ENCODE measurements at places on chromosomes 12 and 14.

- no peak for DNase-seq
Observed at GRCh38 chr12:130461447-130461815, 123.7 kb downstream of the PIWIL1 start.

GRCh38 chr14:69593018-69593677, 18.2 kb upstream of the SUSD6 start:
- no peak for DNase-seq

DNA sequence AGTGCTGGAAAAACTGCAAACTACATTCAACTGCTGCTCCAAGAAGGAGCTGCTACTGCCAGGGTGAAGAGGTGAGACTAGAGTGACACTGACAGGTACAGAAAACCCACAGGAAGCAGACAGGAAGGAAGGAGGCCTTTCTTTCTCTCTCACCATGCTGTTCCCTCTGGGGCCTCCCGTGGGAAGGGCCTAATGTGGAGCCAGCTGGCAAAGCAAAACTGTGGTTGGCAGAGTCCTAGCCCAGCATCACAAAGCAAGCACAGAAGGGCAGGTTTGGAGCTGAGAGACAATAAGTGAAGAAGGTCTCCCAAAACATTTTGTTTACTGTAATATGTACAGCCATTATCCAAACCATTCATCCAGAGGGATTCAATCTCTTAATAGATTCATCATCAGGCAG, 122.5 kb upstream of the MAX start:
- no peak for DNase-seq

DNA sequence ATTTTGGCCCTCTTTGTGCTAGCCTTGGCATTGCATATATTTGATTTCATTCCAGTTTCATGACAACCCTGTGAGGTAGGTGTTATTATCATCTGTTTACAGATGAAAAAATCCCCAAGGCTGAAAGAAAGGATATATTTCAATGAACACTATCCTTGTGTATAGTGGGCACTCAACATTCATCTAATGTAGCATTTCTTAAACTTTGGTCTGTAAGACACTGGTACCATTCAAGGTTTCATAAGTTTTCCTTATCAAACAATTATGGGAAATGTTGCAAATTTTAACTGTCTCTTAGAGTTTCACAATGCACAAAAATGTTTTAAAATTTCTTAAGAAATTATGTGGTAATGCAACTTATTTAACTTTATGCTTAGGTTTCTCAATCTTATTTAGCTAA, 44.3 kb downstream of the ATP23 start:
- DNase-seq, result no peak

- DNase-seq, result no peak
Observed at GRCh38 chr12:111405859-111406473, at the start of gene SH2B3. Gene SH2B3, plus strand, starts transcription at chr12:111405923. Its CDS starts 12,223 bp downstream, at chr12:111418146.

DNA sequence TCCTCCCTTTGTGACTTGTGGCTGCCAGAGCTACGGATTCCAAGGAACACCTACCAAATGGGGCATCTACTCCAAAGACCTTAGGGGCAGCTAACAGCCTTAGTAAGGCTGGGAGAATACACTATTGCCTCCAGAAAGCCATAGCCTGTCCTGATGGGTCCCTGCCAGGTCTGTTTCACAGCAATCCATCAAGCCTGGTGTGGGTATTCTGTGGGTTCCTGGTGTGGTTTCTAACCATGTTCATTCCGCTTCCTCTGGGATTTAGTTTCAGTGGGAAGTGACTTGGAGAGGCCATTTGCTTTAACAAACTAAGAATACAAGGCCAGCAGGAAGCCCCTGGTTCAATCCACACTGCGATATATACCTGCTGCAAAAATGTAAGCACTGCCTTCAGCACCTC, 220.5 kb downstream of the FOXN3 start:
- no peak for DNase-seq

DNA sequence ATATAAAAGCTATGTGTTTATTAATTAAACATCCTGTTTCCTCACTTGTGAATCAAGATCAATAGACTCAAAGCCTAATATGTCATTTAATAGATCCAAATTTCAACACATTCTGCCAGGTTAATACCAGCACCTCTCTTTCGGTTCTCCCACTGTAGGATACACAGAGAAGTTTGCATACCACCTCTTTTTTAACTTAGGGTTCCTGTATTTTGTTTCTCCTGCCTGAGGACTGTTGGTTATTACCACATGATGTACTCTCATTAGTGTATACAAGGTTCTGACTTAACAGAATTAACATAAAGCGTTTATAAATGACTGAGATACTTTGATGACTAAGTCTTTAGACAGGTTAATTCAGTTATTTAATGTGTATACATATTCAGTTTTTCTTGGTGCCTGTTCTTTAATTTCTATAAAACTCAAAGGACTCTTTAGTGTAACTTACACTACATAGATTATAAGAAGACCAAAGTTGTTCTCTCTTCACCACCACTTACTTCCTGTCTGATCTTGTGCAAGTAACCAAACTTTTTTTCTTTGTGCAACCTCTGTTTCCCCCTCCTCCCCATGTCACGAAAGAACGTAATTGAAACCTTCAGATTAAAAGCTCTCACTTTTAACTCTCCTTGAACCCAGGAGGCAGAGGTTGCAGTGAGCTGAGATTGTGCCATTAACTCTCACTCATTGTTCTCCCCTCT, 89.8 kb upstream of the DNM1L start:
- DNase-seq, result no peak

DNA sequence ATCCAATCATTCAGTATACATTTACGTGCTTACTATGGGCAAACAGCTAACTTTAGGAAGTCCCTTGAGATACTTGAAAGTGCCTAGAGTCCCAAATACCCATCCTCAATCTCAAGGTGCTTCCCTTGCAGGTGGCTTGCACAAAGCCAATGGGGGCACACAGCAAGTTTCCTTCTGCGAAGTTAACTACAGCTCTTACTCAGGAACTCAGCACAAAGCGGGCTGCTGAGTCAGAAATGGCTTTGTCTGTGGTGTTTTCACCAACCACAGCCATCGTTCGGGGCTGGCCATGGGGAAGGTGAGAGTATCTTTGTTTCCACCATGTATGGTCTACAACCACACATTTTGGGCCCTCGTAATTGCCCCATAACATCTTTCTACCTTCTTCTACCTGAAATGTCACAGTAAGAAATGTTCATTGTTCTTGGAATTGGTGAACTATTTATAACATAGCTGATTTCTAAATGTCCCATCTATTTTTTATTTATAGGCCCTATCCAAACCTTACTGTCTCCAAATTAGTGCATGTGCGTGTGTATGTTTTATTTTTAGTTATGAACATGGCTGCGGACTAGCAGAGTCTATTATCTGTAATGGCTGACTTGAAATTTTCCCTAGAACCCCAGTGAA, 13.9 kb downstream of the MFAP5 start:
- peak; percentile 53 for DNase-seq

DNA sequence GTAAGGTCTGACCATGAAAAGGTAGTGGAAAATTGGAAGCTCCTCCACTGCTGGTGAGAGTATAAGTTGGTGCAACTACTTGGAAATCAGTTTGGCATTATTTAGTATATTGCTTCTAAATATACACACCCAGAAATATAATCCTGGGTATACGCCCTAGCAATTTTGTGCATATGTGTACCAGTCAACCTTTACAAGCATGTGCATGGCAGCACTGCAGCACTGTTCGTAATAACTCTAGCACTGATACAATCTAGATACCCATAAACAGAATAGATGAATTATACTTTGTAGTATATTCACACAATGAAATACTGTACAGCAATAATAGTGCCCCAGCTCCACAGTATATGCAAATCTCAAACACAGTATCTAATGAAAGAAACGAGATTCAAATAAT, 265.9 kb downstream of the EMP1 start:
- no peak for DNase-seq

DNA sequence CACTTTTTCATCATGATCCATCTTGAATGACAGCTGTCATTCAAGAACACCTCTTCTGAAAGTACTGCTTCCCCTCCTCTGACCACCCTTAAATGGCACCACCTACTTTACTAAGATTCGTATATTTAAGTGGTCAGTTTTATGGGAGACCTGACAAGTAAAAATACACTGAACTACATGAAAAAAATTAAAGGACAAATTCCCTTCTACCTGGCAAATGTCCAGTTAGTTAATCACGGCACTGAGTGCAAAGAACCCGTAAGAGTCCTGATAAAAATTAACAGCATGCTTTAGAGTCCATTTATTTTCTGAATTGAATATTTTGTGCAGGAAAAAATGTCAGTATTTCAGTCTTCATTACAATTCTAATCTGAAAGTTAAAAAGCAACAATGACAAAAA, 48.7 kb downstream of the SETD3 start:
- DNase-seq, result no peak

GRCh38 chr12:65672441-65672840, 151.8 kb upstream of the HMGA2 start:
- DNase-seq, result no peak

GRCh38 chr14:38791862-38792261, 311.2 kb downstream of the SEC23A start:
- no peak for DNase-seq

GRCh38 chr12:84058136-84058535, 854.5 kb downstream of the SLC6A15 start:
- no peak for DNase-seq

DNA sequence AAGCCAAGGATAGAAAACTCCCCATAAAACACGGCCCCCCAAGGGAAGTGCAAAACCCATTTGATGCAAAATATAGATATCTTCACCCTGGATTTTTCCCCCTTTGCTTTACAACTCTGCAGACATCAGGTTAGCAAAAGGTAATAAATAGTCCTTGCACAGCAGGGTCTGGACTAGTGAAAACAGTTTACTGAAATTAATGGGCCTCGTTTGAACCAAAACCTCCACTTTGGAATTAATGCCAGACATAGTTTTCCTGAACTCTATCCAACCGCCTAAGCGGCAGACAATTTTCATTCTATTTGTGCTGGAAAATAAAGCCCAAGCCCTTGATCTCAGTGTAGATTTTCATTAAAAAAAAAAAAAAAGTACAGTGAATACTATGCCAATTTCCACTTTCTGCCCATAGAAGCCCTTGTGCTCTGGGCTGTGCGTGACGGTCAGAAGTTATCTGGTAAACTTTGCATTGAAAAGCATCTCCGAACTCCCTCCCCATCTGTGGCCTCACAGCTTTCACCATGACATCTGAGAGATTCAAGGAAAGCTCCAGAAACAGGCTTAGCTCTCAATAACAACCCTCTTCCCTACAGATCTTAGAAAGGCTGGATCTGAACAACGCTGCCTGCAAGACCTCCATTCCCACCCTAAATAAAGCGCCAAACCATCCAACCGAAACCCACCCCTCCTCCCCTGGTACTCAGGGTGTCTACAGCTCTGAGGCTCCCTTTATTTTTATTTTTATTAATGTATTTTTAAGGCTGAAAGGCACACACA, 11.0 kb upstream of the IRF2BPL start:
- no peak for DNase-seq

DNA sequence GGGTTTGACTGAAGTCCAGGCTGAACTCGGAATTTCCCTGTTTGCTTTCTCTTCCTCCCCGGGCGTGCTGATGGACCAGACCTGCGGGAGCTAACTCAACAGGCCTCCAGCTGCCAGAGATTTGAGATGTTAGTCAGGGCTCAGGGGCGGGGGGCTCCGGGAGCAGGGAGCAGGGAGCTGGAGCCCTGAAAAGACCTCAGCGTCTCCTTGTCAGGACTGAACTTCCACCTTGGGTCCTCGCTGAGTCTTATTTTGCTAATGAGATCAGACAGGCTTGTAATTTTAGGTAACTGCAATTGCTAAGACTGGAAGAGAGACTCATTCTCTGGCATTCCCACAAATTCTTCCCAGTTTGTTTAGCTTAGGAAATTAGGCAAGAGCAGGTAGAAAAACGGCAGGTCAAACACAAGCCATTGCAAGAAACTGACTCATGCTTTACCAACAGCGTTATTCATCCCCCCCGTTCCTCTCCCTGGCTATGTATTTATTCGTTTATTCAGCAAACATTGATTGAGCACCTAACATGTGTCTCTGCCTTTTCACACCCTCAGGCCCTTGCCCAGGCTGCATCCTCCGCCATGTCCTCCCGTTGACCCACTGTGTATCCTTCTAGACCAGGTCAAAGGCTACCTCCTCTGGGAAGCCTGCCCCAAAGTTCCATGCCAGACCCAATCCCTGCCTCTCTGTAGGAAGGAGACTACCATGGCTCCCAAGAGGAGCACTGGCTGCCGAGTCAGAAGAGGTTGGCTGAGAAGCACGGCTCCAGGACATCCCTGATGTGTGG, 80.4 kb upstream of the DIO3 start:
- no peak for DNase-seq

GRCh38 chr12:104434129-104434528, 22.6 kb upstream of the CHST11 start:
- DNase-seq, result no peak

DNA sequence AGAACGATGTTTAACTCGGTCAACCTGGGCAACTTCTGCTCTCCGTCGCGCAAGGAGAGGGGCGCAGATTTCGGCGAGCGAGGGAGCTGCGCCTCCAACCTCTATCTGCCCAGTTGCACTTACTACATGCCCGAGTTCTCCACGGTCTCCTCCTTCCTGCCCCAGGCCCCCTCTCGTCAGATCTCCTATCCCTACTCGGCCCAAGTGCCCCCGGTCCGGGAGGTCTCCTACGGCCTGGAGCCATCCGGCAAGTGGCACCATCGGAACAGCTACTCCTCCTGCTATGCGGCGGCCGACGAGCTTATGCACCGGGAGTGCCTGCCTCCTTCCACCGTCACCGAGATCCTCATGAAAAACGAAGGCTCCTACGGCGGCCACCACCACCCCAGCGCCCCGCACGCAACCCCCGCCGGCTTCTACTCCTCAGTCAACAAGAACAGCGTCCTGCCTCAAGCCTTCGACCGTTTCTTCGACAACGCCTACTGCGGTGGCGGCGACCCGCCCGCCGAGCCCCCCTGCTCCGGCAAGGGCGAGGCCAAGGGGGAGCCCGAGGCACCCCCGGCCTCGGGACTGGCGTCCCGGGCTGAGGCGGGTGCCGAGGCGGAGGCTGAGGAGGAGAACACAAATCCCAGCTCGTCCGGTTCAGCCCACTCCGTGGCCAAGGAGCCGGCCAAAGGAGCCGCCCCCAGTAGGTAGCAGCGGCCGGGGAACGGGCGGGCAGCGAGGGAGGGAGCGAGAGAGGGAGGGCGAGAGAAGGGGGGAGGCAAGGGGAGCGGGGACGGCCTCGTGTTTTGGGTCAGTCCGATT, 513 bp downstream of the HOXC11 start:
- no peak for DNase-seq

- no peak for DNase-seq
Observed at GRCh38 chr14:73394317-73394716, 64.0 kb downstream of the NUMB start.

DNA sequence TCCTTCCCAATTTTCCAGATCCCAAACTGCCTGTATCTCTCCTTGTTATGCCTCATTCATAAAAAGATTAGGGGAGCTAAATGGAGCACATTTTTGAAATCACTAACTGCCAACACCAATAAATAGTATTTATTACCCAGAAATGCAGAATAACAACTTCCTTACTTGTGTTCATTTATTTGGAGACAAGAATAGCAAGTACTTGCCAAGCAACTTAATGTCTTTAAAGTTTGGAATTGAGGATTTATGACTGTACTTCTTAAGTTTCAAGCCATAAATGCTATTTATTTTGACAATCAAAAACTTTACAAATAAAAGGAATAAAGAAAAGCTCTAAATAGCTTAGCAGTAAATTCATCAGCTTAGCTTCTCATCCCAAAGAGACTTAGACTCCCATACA, 626.1 kb upstream of the NOVA1 start:
- DNase-seq, result no peak
